ENCODE measurements at places on chromosomes 13 and 19.

- DNase-seq, result no peak
These were observed 8.3 kb downstream of the OBI1 start for GRCh38 chr13:78650717-78651083.

DNA sequence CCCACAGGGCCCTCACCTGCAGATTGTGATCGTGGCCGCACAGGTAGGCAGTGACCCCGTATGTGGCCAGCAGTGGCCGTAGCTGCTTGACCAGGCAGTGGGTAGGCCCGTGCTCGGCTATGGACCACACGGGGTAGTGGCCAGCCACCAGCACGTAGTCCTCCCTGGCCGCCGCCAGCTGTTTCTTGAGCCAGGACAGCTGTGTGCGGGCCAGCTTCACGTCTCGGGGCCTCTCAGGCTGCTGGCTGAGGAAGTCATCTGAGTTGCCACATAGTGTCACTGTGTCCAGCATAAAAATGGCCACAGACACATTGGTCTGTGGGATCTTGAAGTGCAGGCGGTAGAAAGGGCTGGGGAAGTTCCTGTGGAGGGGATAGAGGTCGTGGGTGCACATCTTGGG, 1.2 kb downstream of the ACP5 start:
- DNase-seq, result no peak

GRCh38 chr13:47433461-47434005, 536.7 kb upstream of the HTR2A start:
- no peak for DNase-seq

DNA sequence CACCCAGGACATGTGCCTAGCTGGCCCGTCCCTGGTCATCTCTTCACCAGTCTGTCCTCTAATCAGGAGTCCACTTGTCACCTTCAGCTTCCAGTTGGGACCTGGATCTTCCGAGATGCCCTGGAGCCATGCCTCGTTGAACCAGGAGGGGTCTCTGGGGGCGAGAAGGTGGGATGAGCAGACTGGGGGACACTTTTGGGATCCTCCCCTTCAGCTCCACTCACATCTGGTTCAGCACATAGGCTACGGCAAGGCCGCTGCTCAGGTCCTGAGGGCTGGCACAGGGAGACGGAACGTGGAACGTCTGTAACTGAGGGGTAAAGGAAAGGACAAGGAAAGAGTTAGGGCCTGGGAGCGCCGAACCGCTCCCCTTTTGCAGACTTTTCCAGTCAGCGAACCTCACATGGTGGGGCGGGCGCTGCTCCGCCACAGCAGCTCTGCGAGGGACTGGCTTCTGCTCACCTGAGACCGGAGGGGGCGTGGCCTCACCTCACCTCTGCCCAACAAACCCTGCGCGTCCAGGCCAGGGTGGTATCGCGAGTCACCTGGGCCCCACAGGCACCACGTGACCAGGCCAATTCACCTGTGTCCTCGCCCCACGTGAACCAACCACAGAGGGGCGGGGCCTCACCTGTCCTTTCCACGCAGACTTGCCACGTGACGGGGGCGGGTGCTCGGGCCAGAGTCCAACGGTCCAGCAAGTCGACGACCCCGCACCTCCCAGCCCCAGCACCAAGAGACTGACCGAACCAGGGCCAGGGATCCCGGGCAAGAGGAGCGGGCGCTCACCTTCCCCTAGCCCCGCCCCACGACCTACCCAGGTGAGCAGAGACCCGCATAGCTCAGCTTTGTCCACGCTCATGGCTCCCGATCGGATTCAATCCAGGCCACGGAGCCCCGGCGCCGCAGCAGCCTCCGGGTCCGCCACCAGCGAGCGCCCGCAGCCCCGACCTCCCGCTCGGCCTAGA, at the start of gene HOOK2:
TSS of gene HOOK2 (minus strand) at position 965 of the 968 bp plus-strand sequence. CDS start at position 862, 103 bp downstream.
- no peak for DNase-seq

DNA sequence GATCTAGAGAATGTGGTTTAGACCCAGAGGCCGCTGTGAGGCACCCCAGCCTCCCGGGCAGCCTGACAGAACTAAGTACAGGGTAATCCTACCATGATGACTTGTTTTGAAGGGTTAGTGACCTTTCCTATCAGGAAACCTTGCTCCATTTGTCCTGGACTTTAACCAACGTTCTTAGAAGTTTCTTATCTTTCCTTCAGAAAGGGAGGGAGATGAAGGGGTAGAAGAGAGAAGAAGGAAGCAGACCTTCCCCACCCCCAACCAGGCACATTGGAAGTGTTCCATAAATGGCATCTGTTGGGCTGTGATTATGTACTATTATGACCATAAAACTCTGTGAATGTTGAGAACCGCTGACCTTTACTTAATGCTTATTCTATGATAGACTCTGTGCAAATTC, 184.2 kb downstream of the OXGR1 start:
- no peak for DNase-seq

DNA sequence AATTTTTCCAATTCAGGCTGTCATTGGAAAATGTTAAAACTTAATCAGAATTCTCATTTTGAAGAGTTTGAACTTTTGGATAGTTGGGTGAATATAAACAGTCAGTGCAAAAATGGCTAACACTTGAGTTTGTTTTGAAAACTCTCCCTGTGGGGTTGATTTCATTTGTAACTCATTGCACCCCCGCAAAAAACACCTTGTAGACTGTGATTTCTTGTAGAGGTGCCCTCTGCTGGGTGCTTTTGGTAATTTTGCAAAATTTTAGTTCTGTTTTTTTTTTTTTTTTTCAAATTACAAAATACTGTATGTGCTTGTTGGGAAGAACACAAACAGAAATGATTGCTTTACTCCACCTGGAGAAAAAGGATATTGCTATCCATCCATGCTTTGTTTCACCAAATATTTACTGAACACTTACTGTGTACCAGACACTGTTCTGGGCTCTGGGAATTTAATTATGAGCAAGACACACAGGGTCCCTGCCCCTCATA, 28.2 kb upstream of the GPI start:
- DNase-seq, result peak; percentile 28

DNA sequence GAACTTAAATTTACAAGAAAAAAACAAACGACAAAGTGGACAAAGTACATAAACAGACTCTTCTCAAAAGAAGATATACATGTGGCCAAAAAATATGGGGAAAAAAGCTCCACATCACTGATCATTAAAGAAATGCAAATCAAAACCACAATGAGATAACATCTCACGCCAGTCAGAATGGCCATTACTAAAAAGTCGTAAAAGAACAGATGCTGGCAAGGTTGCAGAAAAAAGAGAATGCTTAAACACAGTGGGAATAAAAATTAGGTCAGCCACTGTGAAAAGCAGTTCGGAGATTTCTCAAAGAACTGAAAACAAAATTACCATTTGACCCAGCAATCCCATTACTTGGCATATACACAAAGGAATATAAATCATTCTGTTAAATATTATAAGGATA, 132.7 kb downstream of the UGGT2 start:
- no peak for DNase-seq

GRCh38 chr19:58355215-58355796, 2.0 kb upstream of the A1BG start:
- DNase-seq, result no peak

GRCh38 chr13:91698308-91698707, 299.9 kb downstream of the GPC5 start:
- DNase-seq, result no peak

DNA sequence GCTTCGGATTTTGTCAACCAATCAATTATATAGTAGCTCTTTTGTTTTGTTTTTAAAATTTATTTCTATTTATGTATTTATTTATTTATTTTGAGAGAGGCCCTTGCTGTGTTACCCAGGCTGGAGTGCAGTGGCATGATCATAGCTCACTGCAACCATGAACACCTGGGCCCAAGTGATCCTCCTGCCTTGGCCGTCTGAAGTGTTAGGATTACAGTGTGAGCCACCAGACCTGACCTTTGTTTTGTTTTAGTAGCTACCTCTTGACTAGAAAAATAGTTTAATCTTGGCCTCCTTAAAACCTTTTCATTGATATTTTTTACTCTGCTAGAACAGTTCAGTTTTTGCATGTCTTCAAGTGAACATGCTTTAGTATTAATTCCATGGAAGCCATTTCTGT, 15.1 kb downstream of the GARRE1 start:
- DNase-seq, result no peak

GRCh38 chr13:50387051-50387581, 371.9 kb downstream of the KCNRG start:
- peak; percentile 17 for DNase-seq

DNA sequence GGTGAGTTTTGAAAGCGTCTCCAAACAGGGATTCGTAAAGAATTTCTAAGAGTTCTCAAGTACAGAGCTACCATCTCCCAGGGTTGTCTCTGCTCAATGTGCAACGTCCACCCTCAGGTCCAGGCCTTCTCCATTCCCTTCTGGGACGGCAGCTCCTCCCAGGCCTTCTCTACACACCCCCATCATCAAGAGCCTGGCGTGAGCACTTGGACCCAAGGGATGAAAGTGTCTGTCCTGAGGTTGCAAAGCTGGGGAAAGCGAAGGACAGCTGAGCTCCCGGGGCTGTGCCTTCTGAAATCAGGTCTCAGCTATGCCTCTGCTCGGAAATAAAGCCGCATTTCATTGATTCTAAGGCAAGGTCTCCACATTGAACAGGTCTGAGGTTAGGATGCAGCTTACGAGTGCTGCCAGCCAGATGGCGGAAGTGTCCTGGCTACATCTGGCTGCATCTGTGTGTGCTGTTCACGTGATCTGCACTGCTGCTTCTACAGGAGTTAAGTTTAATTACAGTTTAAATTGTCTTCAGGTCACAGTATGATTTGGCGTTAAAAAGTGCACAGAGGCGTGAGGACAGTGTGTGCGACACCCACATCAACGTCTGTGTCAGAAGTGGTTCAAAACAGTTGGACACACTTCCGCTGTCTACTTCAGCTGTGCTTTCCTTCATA, 27.0 kb upstream of the MIER2 start:
- no peak for DNase-seq

GRCh38 chr13:113938246-113938645, 35.6 kb downstream of the C13orf46 start:
- no peak for DNase-seq

- DNase-seq, result no peak
These were observed 1486.8 kb downstream of the EFNB2 start for GRCh38 chr13:105048677-105049076.

DNA sequence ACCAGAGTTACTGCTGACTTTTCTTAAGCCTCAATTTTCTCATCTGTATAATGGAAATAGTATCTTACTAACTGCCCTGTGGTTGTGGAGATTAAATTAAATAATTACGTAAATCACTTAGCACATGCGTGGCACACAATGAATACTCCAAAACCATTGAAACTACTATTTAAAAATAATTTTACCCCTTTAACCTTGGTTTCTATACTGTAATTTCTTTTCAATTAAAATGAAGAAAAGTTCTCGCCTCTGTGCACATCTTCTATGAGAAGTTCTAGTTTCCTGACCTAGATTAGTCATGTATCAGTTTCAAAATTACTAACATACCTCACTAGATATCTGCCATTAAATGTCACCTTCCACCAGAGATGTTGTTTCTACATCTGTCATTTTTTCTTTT, 5.7 kb downstream of the SLITRK1 start:
- DNase-seq, result no peak

GRCh38 chr13:97856304-97856675, 97.2 kb upstream of the IPO5 start:
- no peak for DNase-seq

- no peak for DNase-seq
These were observed 8.8 kb upstream of the KLK15 start for GRCh38 chr19:50842130-50842529.

GRCh38 chr13:111397202-111397880, 76.9 kb downstream of the TEX29 start:
- DNase-seq, result no peak

GRCh38 chr19:10454267-10454666, 33.9 kb downstream of the PDE4A start:
- DNase-seq, result no peak

- DNase-seq, result no peak
These were observed 11.8 kb downstream of the SERP2 start for GRCh38 chr13:44385401-44385800.

DNA sequence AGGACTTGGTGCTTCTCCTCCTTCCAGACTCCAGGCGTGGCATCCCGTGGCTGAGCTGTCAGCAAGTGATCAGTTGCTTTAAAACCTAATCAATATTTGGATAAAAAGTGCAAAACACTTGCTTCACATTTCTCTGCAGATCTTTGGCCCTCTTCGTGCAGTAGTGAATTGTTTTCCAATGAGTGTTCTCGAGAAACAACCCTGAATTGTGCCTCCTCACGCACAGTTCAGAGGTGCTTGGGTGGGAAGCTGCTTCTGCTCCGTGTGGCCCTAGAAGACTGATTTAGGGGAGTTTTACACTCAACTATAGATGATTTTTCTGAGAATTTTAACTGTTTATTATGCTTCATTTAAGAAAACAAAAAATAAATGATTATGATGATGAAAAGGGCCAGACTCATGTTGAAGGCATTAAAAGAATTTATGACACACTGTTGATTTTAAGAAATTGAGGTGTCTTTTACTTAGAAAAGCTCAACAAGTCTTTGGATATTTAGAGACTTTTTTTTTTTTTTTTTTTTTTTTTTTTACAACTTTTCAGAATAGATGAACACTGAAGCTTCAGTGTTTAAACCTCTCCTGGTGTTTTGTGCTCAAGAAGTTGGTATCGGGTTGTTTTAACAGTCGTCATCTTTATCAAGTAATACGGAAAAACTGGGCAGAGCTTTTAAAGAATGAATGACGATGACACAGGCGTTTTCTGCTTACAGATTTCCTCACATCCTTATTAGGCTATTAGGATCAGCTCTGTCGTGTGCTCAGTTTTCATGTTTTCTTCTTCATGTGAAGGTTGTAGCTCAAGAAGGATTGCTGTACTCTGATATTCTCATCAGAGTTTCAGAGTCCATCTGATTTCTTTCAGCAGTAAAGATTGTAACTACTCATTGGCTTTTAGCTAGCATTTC, 39.5 kb upstream of the TEX29 start:
- peak; percentile 7 for DNase-seq

- no peak for DNase-seq
These were observed 5.0 kb upstream of the SLC46A3 start for GRCh38 chr13:28723806-28724205.

DNA sequence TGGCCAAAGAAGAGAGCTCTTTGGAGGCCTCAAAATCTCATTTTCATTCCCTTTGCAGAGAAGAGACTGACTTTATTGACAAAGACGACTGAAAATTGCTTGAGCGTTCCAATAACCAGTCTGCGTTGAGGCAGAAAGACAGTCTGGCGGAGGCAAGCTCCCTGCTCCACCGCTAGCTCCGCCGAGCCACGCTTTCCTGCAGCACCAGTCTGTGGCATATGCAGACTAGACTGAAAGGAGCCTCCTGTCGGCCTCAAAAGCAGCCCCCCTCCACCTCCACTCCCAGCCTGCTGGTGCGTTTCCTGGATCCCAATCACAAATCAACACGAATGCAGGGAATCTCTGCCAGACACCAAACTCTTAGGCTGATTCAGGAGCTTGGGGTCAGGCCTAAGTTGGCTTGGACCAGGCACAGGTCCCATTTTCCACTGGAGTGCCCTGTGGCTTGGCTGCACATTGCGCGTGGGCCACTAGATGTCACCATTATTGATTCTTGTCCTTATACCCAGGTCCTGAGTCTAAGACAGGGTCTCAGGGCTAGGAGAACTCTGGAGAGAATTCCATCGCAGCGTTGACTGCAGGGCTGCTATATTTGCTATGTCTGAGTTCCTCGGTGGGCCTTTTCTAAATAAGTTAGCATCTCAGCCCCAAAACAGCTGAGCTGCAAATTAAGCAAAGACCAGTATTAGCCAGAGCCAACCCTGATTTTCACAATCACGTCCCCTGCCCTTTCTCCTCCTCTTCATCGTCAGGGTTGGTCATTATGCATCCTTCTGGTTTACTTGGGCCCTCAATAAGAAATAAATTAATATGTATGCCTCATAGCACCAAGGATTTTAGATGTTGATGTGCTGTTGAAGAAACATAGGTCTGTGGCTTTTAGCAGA, 5.2 kb upstream of the ZNF507 start:
- DNase-seq, result no peak
